ENCODE measurements at places on chromosomes 13 and 19.

GRCh38 chr13:79901336-79901735 is 420.4 kb downstream of the NDFIP2 start:
- peak; percentile 54 for DNase-seq

DNA sequence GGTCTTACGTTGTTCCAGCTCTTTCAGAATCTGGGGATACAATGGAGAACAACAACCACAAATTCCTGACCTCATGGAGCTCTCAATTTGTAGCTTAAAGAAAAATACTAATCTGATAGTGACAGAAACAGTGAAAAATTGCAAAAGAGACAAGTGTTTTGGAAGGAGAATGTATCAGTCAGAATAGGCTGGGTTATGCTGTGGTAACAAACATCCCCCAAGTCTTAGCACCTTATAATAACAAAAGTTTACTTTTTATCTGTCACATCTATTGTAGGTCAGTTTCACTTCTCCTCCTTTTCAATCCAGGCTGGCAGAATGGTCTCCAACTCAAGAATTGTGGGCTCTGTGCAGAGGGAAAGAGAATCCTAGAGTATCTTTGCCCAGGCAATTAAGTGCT is 9.5 kb downstream of the FAM187B start:
- DNase-seq, result no peak

GRCh38 chr13:46580362-46580839 is 27.4 kb downstream of the LRCH1 start:
- no peak for DNase-seq

GRCh38 chr13:98889419-98890085 is 88.3 kb downstream of the DOCK9 start:
- no peak for DNase-seq

DNA sequence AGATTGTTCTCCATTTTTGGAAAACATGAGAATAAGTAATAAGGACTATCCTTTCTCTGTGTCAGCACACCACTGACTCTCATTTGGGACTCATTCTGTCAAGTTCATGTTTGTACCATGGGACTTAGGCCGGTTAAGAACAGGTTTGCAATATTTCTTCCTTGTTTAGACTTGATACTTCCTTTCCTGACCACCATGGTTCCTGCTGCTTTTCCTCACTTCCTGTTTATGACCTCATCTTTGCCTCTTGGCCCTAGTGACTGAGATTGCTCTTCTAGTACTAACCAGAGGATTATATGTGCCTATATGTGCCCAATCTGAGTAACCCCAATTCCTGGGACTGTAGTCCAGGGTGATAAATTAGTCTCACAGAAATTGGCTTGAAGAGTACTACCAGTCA is 32.5 kb upstream of the NDFIP2 start:
- no peak for DNase-seq

DNA sequence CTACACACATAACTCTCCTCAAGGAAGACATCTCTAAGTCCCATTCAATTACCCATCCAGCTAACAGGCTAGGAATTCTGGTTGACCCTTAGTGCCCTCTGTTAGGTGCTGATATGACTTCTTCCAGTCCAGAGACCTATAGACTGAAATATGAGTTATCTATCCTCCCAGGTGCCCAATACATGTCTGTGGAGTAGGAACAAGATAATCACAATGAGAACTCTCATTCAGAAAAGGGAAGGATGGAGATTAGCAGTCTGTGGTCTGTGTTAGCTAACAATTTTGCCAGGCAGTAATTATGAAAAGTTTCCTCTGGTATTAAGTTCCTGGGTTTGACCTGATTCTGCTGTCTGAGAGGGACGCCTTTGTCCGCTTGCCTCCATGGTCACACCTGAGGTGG is 44.2 kb upstream of the SLAIN1 start:
- DNase-seq, result no peak

DNA sequence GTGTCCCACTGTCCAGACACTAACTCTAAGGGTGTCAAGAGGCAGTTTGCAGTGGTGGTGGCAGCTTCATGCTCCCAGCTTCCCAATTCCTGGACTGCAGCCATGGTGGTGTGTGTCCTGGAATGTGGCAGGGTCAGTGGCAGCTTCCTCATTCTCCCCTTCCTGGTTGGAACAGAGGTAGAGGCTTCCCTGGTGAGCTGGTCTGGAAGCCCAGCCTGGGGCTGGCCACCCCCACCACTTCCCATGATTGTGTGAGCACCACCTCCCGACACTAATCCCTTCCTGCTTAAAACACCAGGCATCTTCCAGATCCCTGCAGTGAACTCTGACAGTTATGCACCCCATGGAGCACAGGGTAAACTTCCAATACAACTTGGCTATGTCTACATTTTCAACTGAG is 134.9 kb downstream of the RAP2A start:
- DNase-seq, result no peak

GRCh38 chr19:38142176-38143035 is 81.6 kb downstream of the DPF1 start:
- DNase-seq, result peak; percentile 87

GRCh38 chr13:76245211-76245610 is 609.1 kb downstream of the LMO7 start:
- DNase-seq, result no peak

DNA sequence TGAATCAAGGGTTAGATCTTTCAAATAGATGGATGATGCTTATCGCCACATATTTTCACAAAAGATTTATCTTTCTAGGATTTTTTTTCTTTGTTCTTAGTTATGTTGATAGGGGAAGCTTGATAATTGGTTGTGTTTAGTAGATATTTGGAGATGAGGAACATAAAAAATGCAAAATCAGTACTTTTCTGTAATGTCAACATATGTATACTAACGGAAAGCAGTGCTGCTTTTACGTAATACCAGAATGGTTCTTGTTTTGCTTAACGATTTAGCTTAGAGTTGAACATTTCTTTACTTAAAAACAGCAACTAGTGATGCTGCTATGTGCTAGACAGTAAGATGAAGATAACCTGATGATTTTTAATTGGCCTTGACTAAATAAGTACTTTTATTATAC is 3.0 kb downstream of the ZMYM2 start:
- no peak for DNase-seq

DNA sequence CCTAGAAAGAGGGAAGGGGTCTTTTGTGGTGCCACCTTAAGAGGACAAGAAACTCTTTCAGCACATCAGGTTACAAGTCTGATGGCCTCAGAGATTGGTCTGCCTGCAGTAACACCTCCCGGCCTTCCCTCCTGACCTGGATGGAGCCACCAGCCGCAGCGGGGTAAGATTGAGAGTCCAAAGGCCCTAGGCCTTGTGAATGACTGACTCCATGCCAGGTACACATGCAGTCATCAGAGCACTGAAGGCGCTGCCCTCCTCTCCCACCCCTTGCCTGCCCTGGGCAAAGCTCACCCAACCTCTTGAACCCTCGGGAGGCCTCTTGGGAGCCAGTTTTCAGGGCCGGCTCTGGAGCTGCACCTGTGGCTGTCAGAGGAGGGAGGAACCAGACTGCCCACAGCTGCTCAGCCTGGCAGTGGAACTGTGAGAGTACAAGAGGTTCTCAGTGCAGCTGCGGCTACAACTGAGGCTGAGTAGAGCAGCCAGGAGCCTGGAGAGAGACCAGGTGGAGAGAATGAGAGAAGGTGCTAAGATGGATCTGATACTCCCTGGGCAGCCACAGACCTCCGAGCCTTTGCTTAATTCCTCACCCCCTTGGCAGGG is 23.8 kb upstream of the C13orf42 start:
- DNase-seq, result no peak

- no peak for DNase-seq
Measured at GRCh38 chr13:30810801-30811200, 75.5 kb downstream of the ALOX5AP start.

DNA sequence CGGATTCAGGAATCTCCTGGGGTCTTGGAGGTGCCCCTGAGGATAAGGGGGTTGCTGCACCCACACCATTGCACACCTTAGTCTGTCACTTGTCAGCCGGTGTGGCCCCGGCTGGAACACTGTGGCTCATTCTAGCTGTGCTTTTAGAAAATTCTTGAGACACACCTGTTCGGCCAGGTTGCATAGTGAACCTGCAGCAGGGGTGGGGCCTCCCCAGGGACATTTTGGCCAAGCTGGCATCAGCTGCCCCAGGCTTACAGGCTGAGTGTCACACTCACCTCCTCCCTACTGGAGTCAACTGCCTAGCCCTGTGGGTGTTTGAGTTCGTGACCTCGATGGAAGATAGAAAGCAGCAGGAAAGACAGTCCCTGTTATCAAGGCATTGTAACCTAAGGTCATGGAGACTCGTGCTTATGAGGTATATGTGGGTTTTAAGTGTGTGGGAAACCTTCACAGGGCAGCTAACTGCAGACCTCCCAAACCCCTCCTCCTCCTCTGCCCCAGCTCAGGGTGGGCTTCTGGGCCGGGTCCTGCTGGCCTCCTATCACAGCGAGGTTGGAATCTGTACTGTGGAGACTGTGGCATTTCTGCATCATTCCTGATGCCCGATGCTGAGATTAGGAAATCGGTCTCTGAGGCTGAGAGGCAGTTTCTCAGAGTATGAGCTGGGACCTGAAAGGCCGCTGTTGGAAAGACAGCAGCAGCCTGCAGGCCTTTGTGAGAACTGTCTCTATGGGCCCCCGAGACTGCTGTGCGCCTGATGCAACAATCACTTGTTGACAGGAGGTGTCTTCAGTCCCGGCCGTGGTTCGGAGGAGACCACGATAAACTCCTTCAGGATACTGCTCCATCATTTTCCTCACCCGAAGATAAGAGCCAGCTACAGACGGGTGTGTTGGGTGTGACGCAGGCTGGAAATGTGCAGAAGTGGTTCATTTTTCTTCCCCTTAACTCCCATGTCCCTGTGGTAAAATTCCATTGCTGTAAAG is 72.2 kb downstream of the ATP11A start:
- DNase-seq, result no peak

- DNase-seq, result no peak
Measured at GRCh38 chr19:10642473-10643171, 11.5 kb upstream of the ILF3 start.

GRCh38 chr13:100513171-100513570 is 75.4 kb downstream of the GGACT start:
- no peak for DNase-seq

GRCh38 chr13:41313117-41313516 is 2.0 kb downstream of the NAA16 start:
- no peak for DNase-seq

DNA sequence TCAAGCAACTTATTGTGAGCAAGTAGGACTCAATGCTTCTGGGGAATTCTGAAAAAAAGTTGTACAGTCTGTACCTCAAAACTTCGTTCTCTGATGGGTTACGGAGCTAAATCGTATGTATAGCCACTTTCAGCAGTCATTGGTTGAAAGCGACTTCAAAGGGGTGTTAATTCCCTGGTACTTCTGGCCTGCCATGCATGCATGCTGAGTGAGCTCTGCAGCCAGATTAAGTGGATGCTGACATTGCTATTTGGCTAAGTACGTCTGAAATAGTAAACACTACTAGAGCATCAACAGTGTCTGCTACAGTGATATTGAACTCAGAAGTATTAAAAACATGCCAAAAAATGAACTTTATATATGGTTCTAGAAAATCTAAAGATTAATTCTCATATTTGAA is 1183.1 kb upstream of the PCDH20 start:
- DNase-seq, result no peak

GRCh38 chr19:56508290-56508778 is 679 bp downstream of the ZNF471 start:
- DNase-seq, result no peak

GRCh38 chr13:73754727-73755292 is 379.4 kb downstream of the KLF12 start:
- DNase-seq, result peak; percentile 95

- DNase-seq, result peak; percentile 71
Measured at GRCh38 chr19:12293777-12294248, 870 bp downstream of the ZNF44 start.

GRCh38 chr19:31018936-31019335 is 330.3 kb downstream of the TSHZ3 start:
- DNase-seq, result peak; percentile 17

DNA sequence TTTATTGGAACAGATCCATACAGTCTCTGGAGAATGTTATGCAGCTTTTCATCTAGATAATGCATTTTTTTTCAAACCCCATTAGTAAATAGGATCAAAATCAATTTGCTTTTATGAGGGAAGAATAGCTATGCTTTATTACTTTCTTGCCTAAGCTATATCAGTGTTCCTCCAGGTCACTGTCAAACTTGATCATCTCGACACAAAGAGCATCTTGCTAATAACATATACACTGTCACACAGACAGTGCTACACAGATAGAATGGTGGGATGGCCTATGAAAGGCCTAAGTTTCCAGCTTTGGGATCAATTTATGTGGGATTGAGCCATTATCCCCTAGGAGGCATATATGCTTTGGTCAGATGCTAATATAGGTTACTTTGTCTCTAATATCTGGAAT is 862.9 kb upstream of the SPRY2 start:
- DNase-seq, result no peak

DNA sequence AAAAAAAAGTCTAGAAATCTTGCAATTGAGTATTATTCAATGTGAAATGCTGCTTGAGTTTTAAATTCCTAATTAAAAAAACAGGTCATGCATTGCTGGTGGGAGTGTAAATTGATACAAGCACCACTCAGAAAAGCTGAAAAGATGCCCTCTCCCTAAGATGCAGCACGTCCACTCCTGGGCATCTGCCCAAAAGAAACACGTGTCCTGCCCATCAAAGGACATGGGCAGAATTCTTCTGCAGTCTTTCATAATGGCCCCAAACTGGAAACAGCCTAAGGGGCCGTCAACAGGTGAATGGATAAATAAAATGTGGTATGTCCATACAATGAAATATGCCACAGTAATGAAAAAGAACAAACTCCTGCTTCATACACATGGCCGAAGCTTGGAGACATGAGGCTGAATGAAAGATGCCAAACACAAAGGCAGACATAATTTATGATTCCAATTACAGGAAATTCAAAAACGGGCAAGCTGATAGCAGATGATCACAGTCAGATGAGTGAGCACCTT is 7.8 kb downstream of the POU2F2 start:
- DNase-seq, result no peak

DNA sequence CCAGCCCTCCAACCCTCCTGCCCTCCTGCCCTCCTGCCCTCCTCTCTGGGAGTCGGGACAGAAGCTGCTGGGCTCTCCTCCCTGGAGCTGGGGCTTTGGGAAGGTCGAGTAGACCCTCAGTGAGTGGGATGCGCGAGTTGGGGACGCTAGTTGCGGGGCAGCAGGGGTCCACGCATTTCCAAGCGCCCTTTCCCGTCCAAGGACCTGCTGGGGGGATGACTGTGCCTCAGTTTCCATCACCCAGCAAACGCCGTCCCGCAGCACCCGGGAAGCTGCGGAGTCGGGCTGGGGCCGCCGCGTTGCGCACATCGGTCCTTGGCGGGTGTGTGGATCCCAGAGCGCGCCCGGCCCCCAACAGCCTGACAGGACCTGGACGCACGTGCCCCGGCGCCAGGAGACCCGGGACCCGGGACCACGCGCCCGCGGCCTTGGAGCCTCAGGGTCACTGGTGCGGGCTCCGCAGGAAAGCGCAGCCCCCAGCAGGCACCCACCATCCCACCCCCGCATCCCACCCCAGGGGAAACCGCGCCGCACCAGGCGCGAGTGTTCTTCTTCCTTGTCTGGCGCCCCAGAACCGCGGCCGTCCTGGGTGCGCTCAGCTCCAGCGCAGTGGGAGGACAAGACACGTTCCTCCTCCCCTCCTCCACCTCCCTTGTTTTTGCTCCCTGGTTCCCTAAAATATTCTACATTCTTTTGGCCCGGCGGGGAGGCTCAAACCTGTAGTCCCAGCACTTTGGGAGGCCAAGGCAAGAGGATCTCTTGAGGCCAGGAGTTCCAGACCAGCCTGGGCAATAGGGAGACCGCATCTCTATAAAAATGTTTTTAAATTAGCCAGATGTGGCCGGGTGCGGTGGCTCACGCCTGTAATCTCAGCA is 9.2 kb downstream of the ONECUT3 start:
- no peak for DNase-seq

Data from eye (tissue), 1 donor.